ENCODE measurements at places on chromosomes 6 and 20.
A peak's percentile ranks its signal among the peaks of the same experiment; 100 is the strongest.

DNA sequence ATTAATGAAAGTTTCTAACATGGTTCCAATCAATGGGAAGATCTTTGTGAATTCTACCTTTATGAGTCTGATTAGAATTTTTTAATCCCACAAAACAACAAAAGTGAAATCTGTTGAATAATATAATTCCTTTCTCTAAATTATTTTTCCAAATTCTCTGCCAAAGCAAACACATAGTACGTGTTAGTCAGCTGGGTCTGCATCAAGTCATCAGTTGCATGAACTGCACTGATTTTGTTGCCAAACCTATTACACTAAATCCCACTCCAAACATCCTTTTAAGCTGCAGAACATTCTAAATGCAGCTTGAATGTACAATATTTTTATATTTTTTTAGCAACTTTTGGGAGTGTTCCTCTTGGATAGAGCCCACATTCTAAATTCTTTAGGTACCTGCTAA is 199.0 kb upstream of the HSF2 start:
- no peak for DNase-seq

DNA sequence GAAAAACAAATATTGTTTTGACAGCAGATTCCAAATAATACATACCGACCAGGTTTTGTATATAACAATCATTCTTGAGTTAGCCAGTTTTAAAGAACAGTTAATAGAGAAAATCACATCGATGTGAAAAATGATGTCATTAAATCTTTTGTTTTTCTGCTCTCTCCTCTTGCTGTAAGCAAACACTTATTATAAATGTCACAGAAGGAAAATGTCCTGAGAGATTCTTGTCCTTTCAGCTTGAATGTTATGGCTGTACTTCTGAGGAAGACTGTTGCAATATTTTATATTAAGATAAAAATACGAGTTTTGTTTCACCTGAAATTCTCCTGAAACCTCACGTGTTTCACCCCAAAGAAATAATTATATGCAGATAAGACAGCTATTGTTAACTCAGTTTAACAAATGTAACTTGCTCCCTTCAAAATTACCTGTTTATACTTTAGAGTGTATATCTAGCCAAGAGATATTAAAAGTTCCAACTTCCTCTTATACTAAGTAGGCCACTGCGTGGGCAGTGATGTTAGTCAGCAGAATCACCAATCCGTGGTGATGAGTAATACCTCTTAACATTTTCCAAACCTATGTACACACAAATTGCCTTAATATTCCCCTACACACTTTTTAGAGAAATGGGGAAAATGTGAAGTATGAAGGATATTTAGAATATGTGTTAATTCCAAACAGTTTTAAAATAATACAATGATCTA is 1111.4 kb upstream of the CITED2 start:
- no peak for DNase-seq

- no peak for DNase-seq
Measured at GRCh38 chr6:47485083-47485482, 7.5 kb downstream of the CD2AP start.

GRCh38 chr6:136716917-136717715 is 75.2 kb downstream of the MAP3K5 start:
- no peak for DNase-seq

- peak; percentile 21 for DNase-seq
Measured at GRCh38 chr6:56708810-56709597, 66.3 kb upstream of the DST start.
